ENCODE measurements at places on chromosomes 13 and 19.

DNA sequence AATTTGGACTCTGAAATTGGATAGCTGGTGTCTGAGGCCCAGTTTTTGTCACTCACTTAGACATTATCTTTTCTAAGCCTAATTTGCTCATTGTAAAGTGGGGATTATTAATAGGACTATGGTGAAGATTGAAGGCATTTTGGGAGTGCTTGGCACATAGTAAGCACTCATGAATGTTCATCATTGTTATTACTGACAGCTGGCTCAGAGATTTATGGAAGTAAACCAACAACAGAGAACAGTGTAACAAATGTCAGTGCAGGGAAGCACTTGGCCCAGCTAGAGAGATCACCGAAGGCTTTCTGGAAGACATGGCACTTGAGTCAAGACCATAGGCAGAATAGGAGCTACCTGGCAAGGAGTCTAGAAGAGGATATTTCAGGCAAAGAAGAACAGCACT, 92.3 kb downstream of the RFC3 start:
- no peak for DNase-seq

GRCh38 chr13:91079176-91079575, 268.3 kb upstream of the MIR17HG start:
- DNase-seq: no peak

- peak; percentile 63 for DNase-seq
Observed at GRCh38 chr19:54517483-54517882, 14.9 kb downstream of the LAIR2 start.

DNA sequence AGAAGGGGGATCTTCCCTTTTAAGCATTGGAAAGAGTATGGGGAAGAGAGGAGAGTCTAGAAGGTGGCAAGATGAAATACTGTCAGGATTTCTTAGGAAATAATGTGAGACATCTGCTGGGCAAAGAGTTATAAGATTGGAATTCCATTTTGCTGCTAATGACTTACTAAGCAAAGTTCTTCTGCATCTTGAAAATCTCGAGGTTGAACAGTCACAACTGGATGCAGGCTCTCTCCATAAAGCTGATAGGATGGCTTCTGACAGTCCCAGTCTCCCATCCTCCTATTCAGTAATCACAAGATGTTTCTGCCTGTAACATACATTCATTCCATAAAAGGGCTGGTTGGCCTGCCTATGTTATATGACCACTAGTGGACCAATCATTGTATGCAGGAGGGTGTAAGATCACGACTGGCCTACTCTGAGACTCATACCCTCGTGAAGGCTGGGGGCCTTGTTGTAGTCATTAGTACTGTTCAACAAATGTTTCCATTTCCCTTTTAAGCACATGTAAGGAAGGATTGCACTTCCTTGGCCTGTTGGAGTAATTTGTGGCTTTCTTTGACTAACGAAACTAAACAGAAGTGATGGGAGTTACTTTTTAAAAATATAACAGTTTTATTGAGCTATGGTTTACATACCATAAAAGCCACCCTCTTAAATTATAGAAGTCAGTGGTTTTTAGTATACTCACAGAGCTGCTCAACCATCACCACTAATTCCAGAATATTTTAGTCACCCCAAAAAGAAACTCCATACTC, 45.0 kb upstream of the TDRD3 start:
- DNase-seq: no peak

DNA sequence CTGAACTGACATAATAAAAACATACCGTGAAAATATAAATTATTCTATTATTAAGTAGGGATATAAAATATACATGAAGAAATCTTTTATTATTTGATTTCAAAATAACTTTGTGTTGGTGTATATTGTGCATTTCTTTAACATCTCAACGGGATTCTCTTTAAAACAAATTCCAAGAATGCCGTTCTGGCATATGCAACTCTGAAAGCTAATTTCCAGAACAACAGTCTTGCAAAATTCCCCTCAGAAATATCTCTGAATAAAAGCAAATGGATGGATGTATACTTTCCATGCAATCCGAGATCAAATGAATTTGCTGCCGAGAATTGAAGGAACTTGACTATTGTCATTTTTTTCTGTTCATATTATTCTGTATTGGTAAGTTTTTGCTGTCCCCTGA, 1579.8 kb downstream of the PCDH9 start:
- no peak for DNase-seq

DNA sequence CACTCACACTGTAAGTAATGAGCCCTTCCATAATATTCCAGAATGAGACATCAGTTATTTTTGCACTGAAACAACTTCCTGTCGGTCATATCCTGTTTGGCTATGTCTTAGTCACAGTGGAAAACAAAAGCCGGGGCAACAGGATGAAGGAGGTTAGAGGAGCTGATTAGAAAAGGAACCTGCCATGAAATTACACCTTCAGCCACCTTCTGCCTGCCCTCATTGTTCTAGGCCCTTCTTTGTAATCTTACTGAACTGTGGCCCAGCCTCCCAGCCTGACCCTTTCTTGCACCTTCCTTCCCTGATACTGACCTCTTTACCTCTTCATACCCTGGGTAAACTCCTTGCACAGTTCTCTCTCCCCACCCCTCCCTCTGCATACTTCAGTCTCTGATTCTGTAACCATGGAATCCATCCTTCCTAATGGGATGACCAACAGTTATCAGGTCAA, 67.3 kb downstream of the DOCK9 start:
- no peak for DNase-seq

DNA sequence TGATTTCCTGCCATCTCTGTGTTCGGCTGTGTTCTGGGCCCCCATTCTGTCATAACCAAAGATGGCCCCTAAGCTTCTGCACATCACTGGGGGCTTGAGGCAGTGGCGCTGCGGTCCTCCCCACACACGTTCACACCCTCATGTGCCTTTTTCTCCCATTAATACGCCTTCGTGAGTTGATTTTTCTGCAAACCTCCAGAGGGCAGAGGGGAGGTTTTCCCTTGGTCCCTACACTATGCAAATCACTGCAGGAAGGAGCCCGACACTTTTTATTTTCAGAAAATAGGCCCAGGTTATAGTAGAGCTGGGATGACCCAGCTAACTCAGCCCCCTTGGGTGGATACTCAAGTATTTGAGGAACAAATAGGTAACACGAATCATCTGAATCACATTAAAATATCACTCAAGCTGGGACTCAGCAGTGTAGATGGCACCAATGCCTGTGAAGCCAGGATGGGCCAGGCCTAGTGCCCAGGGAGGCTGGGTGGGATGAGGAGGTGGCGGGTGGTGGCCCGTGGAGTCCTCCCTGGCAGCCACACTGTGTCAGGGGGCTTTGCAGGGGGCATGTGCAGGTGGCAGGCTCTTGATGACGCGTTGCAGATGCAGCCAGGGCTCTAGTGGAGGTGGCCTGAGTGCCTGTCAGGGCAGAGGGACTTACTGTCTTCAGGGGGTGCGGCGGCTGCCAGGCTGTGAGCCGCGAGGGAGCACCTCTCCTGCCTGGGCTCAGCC, 234.3 kb downstream of the TEX29 start:
- no peak for DNase-seq

- no peak for DNase-seq
Observed at GRCh38 chr19:23716792-23717191, 29.8 kb upstream of the ZNF675 start.

- DNase-seq: no peak
Observed at GRCh38 chr19:15438124-15438496, 11.6 kb downstream of the WIZ start.

- no peak for DNase-seq
Observed at GRCh38 chr13:108597943-108598342, 31.5 kb upstream of the MYO16 start.

- no peak for DNase-seq
Observed at GRCh38 chr13:72205773-72206172, 338.8 kb upstream of the DACH1 start.

DNA sequence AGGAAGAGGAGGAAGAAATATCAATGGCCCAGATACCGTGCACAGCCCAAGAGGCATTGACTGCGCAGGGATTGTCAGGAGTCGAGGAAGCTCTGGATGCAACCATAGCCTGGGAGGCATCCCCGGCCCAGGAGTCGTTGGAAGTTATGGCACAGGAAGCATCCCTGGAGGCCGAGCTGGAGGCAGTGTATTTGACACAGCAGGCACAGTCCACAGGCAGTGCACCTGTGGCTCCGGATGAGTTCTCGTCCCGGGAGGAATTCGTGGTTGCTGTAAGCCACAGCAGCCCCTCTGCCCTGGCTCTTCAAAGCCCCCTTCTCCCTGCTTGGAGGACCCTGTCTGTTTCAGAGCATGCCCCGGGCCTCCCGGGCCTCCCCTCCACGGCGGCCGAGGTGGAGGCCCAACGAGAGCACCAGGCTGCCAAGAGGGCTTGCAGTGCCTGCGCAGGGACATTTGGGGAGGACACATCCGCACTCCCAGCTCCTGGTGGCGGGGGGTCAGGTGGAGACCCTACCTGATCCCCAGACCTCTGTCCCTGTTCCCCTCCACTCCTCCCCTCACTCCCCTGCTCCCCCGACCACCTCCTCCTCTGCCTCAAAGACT, 36.0 kb downstream of the KEAP1 start:
- DNase-seq: no peak

DNA sequence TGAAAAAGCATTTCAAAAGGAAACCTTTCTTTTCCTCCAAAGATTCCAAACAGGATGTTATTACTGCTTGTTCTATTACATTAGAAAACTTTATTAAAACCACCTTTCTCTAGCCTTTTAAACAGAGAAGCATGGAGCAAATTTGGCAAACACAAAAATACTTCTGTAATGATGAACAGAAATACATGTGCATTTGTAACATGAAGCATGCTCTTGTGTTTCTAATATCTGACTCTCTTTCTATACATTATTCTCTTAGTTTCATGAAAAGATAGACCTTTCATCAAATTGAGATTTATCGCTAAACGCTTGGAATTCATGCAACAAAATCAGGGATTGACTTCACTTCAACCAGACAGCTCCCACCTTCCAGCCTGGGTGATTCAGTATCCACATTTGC, 152.8 kb upstream of the IRS2 start:
- DNase-seq: no peak

DNA sequence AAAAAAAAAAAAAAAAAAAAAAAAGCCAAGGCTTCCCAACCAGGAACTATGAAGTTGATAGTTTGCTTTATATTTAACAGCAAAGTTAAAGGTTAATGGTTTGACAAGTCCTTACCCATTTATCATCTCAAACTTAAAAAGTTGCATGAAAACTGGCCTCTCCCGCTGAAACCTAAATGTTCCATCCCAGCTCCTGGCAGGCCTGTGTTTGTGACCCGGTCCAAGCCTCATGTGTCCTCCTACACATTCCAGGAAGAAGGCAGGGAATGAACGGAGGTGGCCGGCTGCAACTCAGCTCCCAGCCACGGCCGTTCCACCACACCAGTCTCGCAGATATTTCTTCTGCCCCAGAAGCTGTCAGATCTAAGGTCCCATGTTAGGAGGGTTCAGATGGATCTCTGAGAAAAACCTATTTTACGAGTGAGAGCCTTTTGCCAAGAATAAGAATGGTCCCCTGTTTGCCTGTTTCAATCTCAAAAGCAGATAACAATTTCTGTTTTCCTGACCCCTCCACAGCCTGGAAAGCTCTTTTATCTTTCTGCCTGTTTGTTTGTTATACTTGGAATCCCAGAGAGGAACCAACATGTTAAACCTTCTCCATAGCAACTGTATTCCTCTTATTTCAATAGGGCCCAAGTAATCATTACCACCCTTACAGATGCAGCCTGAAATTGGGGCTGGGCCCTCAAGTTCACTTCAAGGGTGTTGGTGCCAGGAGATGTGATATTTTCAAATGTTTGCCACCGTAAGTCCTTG, 56.5 kb downstream of the KCTD12 start:
- no peak for DNase-seq

DNA sequence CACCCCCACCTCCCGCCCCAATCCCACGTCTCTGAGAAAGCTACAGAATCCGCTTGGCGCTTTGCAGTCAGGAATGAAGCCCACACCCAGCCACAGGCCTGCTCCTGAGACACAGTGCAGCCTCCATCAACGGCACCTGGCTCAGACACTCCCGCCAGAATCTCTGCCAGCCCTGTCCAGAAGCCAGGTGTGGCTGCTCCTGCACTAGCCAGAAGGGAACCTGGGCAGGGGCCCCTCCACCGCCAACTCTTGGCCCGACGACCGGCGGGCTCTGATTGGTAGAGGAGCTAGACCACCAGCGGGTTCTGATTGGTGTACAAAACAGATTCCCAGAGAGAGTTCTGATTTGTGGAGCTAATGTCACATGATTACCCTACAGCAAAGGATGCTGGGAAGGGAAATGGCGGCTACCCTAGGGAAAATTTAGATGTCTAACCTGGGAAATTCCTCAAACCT, 2.9 kb upstream of the PPP6R1 start:
- DNase-seq: no peak

DNA sequence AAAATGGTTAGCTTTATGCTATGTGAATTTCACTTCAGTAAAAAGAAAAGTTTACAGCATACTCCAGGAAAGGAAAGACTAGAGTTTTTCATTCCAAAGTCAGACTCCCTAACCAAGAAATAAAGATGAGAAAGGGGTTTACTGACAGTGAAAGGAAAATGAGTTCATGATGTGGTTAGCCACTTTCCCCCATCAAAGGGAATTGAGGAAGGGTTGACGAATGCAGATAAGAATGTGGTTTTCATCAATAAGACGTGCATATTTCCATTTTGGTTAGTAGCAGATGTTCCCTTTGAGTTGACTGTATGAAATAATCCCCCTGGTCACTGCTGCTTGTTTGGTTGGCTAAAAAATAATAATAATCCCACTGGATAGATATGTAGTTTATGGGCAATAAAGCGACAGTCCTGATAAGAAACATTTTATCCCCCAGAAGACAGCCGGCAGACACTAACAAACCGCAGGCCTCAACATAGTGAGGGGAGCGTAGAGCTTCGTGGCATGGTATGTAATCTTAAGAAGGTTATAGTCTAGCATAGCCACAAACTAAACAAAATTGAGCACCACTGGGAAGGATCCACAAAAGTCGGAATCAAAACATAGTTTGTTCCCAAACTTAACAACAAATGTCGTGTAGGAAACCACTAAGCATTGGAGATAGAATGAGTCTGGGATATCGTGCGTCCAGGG, 114.8 kb downstream of the COL4A2 start:
- DNase-seq: no peak

- no peak for DNase-seq
Observed at GRCh38 chr13:99911069-99911964, 60.2 kb downstream of the ZIC5 start.

GRCh38 chr19:33248954-33249613, 23.4 kb upstream of the SLC7A10 start:
- DNase-seq: no peak

GRCh38 chr19:31089681-31090080, 259.6 kb downstream of the TSHZ3 start:
- DNase-seq: no peak
